Daoy (cell line): ENCODE measurements at places on chromosomes 12 and 14. TPM values are rescaled to one million over a fixed set of nuclear protein-coding genes. Genes with fewer than 3 reads are reported as not detected.

- DNase-seq: no peak
Observed at GRCh38 chr14:51954031-51954430, 35.3 kb upstream of the RTRAF start.

DNA sequence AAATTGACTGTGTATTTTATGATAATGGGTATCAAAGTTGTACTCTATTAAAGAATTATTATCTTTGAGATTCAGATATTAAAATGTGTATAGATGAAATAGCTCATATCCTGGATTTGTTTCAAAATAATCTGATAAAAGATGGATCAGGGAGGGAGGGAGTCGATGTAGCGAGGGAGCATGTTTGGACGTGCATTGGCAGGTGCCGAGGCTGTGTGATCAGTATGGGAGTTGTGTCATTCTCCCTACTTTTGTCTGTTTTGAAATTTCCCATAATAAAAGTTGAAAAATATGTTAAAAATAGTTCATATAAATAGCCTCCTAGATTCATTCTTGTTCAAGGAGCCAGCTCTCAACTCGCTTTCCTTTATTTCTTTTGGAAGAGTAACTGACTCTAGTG is 171.6 kb upstream of the HIF1A start:
- DNase-seq: no peak

DNA sequence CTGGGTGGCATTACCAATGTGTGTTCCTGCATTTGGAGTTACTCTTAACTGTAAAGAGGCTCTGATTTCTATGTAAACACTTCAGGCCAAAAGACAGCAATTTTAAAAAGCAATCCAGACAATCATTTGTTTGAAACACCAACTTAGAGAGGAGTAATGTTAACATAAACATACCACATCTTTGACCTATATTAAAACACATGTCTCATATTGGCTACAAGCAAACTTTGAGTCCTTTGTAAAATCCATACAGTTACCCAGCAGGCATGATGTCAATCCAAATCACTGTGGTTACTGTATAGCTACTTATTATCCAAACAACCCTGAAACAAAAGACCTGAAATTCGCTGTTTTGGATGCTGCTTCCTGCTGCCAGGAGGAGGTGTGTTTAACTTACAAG is 7.5 kb upstream of the G2E3 start:
- DNase-seq: no peak

GRCh38 chr12:20445687-20446086 is 77.3 kb downstream of the PDE3A start:
- DNase-seq: no peak

DNA sequence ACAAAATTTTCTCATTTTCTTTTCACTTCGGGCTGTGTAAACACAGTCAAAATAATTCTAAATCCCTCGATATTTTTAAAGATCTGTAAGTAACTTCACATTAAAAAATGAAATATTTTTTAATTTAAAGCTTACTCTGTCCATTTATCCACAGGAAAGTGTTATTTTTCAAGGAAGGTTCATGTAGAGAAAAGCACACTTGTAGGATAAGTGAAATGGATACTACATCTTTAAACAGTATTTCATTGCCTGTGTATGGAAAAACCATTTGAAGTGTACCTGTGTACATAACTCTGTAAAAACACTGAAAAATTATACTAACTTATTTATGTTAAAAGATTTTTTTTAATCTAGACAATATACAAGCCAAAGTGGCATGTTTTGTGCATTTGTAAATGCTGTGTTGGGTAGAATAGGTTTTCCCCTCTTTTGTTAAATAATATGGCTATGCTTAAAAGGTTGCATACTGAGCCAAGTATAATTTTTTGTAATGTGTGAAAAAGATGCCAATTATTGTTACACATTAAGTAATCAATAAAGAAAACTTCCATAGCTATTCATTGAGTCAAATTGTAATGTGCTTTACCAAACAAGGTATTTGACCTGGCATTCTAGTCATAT is 4.8 kb downstream of the CDKN1B start:
- DNase-seq: no peak

- no peak for DNase-seq
Observed at GRCh38 chr12:131980263-131980662, 30.5 kb downstream of the EP400 start.

GRCh38 chr12:116551952-116552772 is 7.0 kb upstream of the MAP1LC3B2 start:
- peak; percentile 57 for DNase-seq

DNA sequence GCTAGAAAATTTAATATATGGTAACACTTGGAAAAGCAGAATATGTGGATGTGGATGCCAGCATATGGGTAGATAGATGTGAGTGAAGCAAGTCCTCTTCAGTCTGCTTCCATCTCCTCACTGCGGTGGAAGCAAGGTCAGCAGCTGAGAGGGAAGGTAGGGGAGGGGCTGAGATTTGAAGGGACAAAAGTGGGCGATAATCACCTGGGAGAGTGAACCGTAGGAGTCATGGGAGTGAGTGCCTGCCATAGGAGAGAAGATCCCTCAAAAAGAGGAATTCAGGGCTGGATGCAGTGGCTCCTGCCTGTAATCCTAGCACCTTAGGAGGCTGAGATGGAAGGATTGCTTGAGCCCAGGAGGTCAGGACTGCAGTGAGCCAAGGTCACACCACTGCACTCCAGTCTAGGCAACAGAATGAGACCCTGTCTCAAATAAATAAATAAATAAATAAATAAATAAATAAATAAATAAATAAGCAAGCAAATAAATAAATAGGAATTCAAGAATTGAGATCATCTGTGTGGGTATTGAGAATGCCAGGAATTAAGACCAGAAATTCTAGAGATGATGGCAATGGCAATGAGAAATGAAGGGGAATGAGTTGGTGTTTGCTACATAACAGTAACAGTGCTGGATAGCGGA is 123.4 kb downstream of the BICD1 start:
- no peak for DNase-seq

DNA sequence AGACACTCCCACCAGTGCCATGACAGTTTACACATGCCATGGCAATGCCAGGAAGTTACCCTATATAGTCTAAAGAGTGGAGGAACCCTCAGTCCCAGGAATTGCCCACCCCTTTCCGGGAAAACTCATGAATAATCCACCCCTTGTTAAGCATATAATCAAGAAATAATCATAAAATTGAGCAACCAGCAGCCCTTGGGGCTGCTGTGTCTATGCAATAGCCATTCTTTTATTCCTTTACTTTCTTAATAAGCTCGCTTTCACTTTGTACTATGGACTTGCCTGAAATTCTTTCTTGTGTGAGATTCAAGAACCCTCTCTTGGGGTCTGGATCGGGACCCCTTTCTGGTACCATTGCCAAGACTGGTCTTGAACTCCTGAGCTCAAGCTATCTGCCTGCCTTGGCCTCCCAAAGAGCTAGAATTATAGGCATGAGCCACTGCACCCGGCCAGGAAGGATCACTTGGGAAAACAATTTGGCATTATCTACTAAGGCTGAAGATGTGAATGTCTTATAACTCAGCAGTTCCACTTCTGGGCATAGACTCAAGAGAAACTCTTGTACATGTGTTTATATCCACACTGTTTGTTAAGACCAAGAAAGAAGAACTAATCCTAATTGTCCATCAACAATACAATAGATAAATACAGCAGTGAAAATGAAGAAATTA is 35.9 kb upstream of the CEP83 start:
- DNase-seq: no peak

DNA sequence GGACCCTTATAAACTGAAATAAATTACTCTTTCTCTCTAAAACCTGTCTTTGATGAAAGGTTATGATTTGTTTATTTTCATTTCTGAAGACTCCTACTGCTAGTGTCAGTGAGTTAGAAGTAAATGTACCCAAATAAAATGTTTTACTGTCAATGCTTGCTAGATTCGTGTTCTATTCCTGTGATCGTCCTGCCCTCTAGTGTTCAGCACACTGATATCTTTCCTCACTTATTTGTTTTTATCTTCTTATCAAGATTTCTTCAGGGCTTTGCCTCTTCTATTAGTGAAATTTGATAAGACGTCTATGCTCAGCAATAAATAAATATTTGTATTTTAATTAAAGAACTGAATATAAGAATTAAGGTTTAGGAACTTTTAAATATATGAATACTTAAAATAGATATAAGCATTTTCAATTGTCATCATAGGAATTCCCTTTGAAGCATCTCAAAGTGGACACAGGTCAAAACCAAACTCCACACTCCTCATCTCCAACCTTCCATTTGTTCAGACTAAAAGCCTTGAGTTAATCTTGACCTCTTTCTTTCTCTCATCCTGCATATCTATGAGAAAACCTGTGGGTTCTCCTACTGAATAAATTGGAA is 75.8 kb downstream of the C12orf50 start:
- peak; percentile 36 for DNase-seq

C12orf54 gene
- total RNA-seq: not detected in 2 replicates

SLC39A5 gene
- total RNA-seq: 0.11 TPM in 1 of 2 replicates, not detected in the other

RTL1 gene
- not detected in 2 replicates for total RNA-seq
